ENCODE measurements at places on chromosomes 2 and 18. TPM values are rescaled to one million over a fixed set of nuclear protein-coding genes. Genes with fewer than 3 reads are reported as not detected.

ALLC gene
- not detected for total RNA-seq

LAMA1 gene
- 1.5 TPM for total RNA-seq

RAB31 gene
- 10.8 TPM for total RNA-seq

VIL1 gene
- 3.3 TPM for total RNA-seq

LYG1 gene
- 1.4 TPM for total RNA-seq

TRMT61B gene
- 10.4 TPM for total RNA-seq

TRIM43B gene
- total RNA-seq, result not detected

TFPI gene
- total RNA-seq, result 6.3 TPM

CCDC148 gene
- 0.42 TPM for total RNA-seq

SKOR2 gene
- not detected for total RNA-seq

RIT2 gene
- not detected for total RNA-seq

GLI2 gene
- 1.9 TPM for total RNA-seq

SNRNP27 gene
- 60.1 TPM for total RNA-seq

SCN9A gene
- 6.5 TPM for total RNA-seq

CREG2 gene
- total RNA-seq, result not detected

TLX2 gene
- 0.56 TPM for total RNA-seq

ARMC9 gene
- 10.1 TPM for total RNA-seq

CERKL gene
- total RNA-seq, result not detected

UGT1A3 gene
- not detected for total RNA-seq

GEN1 gene
- 12.1 TPM for total RNA-seq

MARCHF4 gene
- 0.23 TPM for total RNA-seq

SPHKAP gene
- 0.48 TPM for total RNA-seq

ACVR1 gene
- 17.5 TPM for total RNA-seq

RAB6C gene
- not detected for total RNA-seq

RAD51AP2 gene
- not detected for total RNA-seq

MC5R gene
- not detected for total RNA-seq

DAW1 gene
- 1.1 TPM for total RNA-seq

CYB5A gene
- 258 TPM for total RNA-seq

NPPC gene
- not detected for total RNA-seq

CAPN14 gene
- 0.97 TPM for total RNA-seq

MTLN gene
- 28.3 TPM for total RNA-seq

ATP8B1 gene
- total RNA-seq, result 26.6 TPM

C2orf15 gene
- total RNA-seq, result 0.72 TPM

HOXD3 gene
- 0.49 TPM for total RNA-seq

ASB1 gene
- 17.1 TPM for total RNA-seq

LTBP1 gene
- total RNA-seq, result 14.8 TPM

CKAP2L gene
- 9.1 TPM for total RNA-seq
